HepG2 (cell line): ENCODE measurements at places on chromosomes 3 and 15.

- DNase-seq: peak; percentile 42
These were observed 35.0 kb upstream of the ABHD17C start for GRCh38 chr15:80660119-80660518.

DNA sequence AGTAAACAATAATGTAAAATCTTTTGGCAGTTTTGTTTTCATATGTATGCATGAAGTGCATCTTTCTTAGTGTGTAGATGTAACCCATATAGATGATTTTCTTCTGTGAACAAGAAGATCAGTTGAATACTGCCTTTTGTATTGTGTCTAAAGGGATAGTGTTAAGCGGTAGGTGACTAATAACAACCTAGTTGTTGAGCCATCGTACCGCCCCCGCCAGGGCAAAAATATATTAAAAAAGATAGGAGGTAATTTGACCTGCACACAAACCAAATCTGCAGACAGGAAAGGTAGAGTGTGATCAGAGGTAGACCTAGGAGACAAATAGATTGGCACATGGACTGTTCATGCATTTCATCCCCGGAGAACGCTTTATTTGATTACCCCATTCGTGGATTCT, 3.3 kb upstream of the GMNC start:
- no peak for DNase-seq

DNA sequence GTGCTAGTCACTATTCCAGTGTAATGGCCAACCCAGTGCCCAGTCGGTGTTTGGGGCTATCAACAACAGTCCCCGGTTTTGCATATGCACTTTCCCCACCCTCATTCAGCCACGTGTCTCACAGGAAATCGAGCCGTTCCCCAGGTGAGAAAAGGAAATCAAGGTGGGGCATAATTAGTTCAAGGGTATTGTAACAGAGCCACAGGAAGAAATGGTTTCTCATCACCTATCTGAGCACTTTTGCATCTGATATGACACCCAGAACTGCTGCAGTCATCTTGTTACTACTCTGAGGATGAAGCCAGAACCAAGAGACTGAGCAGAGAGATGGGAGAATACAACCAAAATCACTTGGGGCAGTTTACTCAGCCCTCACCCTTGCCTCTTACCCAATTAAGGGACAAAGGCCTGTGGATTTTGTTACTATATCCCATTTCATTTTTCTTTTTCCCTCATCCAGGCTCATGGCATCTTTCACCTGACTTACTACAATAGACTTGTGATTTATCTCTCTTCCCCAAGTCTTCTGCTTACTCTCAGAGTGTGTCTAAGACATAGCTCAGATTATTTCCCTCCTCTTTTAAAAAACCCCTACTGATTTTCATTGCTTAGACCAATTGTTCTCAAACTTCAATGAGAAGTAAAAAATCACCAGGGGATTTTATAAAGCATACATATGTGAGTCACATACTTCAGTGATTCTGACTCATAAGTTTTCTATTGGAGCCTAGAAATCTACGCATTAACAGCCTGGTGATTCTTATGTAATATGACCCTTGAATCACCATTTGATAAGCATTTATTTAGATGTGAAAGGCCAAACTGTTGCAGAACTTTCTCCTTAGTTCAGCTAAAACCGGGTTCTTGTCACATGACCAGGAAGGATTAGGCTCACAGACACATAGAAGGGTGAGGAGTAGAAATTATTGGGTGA, 40.5 kb downstream of the TRAT1 start:
- no peak for DNase-seq

GRCh38 chr3:180252683-180253082, 215.9 kb upstream of the PEX5L start:
- no peak for DNase-seq

DNA sequence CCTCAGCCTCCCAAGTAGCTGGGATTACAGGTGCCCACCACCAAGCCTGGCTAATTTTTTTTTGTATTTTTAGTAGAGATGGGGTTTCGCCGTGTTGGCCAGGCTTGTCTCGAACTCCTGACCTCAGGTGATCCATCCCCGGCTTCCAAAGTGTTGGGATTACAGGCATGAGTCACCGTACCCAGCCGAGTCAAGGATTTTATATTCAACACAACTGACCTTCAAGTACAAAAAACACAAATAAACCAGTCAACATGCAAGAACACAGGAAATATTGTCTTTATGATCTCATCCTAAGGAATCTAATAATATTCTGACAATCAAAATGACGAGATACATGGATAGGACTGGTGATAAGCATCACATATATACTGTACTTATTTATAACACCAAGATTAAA, 37.9 kb downstream of the TJP1 start:
- no peak for DNase-seq
